ENCODE measurements at places on chromosomes 4 and X.
A peak's percentile ranks its signal among the peaks of the same experiment; 100 is the strongest.

DNA sequence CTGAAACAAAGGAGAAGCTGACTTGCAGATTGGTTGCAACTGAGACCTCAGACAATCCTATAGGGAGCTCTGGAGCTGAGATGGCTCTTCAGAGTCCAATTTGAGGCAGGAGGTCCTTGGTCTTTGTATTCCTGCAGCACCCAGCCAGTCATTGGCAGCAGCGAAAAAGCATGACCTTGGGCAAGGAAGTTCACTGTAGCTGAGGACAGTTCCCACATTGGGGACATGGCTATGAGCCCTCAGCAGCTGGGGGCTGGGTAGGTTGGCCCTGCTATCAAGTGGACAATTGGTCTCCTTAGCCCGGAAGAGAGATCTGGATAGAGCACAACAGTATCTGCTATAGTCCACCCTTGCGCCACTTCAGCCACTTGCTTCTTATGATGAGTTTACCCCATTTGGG lies 56.9 kb upstream of the ATP6AP2 start:
- DNase-seq = no peak

- peak; percentile 39 for DNase-seq
Measured at GRCh38 chrX:53287493-53288138, 6.2 kb upstream of the IQSEC2 start.

DNA sequence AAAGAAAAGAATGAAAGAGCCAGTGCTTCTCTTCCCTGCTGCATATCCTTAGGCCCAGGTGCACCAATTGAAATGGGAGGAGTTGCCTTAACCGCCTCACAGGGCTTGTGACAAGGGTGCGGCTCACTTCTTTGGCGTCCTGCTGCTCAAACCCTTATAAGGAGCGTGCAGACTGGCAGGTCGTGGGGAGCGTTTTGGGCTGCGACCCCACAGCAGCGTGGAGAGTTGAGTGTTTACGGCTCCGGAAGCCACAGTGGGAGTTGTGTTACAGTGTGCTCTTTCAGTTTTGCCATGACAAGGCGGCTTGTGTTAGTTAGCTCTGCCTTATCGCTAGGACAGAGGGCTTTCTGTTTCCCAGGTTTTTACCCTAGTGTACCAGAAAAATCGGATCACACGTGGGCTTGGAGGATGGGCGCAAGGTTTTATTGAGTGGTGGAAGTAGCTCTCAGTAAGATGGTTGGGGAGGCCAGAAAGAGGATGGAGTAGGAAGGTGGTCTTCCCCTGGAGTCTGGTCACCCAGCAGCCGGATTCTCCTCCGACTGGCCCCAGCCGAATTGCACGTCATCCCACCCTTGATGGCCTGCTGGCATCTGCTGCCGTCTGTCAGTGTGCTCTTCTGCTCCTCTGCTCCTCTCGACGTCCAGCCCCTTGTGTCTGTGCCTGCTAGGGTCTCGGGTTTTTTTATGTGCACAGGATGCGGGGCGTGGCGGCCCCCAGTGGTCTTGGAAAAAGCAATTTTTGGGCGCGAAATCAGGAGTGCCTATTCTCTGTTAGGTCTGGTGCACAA lies 718.9 kb downstream of the ARAP2 start:
- DNase-seq = no peak

DNA sequence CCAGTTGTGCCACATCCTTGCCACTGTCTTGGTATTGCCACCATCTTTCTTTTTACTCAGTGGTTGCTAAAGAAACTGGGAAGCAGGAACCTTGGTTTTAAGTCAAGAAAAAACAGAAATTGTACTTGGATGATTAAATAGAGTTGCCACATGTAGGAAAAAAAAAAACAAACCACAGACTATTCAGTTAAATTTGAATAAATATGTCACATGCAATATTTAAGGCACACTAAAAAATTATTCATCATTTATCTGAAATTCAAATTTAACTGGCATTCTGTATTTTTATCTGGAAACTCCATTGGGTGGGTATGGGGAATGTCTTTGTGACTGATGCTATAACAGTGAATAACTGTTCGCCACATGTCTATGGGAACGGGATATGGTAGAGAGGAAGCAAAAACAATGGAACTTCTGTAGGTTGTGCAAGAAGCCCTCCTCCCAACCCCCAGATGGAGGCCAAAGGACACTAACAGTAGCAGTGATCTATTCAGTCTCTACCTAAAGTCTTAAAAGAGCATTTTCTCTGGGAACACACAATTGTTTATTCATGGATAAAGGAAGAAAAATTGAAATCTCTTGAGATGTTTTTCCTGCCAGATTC lies 57.0 kb upstream of the PLAC8 start:
- DNase-seq = no peak

DNA sequence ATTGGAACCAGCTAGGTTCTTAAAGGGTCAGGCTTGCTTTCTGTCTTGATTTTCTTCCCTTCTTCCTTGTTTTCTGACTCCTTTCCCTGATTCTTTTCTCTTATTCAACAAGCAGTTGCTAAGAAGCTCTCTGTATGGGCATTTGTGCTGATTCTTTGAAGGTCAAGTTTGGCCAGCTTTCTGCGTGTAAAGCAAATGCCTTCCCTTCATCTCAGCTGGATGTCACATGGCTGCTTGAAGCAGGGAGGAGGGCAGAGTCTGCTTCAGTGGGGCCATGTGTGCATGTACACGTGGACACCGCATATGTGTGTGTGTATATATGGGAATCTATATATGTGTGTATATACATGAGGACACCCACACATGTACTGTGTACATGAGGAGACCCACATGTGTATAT lies 139.9 kb upstream of the ATP6AP2 start:
- no peak for DNase-seq

- no peak for DNase-seq
Measured at GRCh38 chrX:11346121-11346682, 53.0 kb downstream of the AMELX start.

GRCh38 chr4:102843938-102844337 lies 16.6 kb upstream of the UBE2D3 start:
- DNase-seq = no peak

GRCh38 chrX:77160301-77160700 lies 286.9 kb upstream of the FGF16 start:
- no peak for DNase-seq

DNA sequence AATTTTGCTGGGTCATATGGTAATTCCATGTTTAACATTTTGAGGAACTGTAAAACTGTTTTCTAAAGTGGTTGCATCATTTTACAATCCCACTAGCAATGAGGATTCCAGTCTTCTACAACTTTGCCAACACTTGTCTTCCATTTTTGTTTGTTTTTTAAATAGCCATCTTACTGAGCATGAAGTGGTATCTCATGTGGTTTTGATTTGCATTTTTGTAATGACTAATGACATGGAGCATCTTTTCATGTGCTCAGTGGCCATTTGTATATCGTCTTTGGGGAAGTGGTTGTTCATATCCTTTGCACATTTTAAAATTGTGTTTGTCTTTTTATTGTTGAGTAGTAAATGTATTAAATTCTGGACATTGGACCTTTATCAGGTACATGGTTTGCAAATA lies 94.7 kb downstream of the TMEM131L start:
- DNase-seq = no peak

DNA sequence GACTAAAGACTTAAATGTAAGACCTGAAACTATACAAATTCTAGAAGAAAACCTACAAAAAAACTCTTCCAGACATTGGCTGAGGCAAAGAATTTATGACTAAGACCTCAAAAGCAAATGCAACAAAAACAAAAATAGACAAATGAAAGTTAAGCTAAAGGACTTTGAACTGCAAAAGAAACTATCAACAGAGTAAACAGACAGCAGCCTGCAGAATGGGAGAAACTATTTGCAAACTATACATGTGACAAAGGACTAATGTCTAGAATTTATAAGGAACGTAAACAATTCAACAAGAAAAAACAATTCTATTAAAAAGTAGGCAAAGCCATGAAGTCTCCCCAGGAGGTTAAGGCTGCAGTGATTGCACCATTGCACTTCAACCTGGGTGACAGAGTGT lies 9.1 kb downstream of the FAM47E start:
- no peak for DNase-seq

DNA sequence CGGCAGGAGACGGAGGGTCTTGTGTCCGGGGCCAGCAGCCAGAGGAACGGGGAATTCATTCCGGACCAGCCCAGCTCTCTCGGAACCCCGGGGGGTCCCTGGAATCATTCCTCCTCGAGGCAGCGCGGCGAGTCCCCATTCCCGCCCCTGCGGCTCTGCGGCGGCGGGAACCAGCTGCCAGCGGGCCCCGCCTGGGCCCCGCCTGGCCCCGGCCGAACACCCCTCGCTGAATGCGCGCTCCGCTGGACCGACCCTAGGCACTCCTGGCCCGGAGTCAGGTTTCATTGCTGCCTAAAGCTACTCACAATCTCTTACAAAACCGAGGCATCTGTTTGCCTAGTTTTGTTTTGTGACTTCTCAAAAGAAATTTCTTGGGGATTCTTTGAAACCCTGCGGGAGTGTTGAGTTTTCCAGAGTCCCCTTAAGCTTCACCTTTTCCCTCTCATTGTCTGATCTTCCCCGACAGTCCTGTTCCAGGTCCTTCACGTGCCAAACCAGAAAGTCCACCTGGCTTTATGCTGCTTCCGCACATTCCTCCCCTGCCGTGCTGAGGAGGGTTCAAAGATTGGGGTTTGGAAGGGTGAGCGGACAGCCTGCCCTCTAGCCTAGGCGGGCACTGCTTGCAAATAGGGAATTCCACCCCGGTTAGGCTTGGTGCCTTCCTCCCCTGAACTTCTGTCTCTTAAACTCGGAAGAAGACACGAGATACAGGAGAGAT lies 789 bp downstream of the ARHGAP10 start:
- peak; percentile 2 for DNase-seq

GRCh38 chrX:143340190-143340589 lies 177.1 kb downstream of the SPANXN3 start:
- DNase-seq = no peak

DNA sequence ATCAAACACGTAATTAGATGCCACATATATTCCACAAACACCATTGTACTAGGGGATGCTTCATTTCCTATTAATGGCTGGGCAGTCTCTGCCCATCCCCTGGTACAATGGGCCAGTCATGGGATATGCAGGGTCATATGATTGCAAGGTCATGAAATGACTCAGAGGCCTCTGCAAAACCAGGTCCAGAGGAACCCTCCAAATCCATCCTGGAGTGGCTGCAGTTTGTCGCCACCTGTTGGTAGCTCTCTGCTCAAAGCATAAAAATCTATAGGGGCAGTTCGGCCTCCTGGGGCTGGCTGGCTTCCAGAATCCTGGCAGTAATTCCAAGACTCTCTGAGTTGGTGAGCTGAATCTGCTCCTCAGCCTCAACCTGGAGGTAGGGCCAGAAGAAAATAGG lies 22.9 kb upstream of the PUDP start:
- peak; percentile 29 for DNase-seq

- no peak for DNase-seq
Measured at GRCh38 chr4:39770471-39770870, 72.5 kb downstream of the UBE2K start.

GRCh38 chr4:124977045-124977444 lies 264.5 kb upstream of the ANKRD50 start:
- no peak for DNase-seq

DNA sequence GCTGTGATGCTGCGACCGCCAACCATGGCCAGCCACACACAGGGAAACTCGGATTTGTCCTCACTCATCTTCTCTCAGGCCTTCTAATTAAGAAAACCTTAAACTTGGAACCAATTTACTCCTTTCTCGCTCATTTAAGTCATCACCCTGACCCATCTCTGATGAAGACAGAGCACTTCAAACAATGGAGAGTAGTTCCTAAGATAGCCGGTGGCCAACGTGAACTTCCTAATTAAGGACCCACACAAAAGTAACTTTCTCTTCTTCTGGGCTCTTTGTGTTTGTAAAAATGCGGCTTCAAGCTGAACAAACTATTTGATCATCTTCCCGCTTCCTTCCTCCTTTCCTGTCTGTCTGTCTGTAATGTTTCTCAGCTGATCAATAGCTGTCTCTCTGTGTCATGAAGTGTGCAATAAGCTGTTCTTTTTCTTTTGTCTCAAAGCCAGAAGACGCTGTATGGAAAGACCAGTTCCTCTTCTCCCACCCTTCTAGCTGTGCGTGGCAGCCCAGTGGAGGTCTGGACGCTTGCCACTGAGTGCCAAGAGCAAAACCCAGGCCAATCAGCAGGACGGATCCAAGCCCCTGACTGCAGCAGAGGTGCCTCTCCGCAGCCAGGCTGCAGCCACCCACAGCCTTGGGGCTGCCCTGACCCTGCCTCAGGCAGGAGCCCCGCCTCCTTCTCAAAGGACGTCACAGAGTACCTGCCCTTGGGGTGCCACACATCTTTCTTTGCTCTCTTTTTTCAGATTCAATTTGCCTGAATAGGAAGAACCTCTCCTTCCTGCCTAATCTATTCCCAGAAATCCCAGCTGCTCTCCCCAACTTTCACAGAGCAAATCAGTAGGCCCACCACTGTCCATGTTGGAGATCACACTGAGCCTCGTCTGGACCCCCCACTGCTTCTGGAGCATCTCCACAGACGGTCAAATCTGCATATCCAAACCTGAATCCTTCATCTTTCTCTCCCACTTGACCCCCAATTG lies 59.3 kb downstream of the MAML3 start:
- peak; percentile 61 for DNase-seq

- DNase-seq = no peak
Measured at GRCh38 chr4:182144626-182145333, 98.4 kb upstream of the TENM3 start.

Measured in naive thymus-derived CD4-positive, alpha-beta T cell (primary cell).